Smooth muscle cell of trachea (primary cell): ENCODE measurements at places on chromosomes 5 and 9. TPM values are rescaled to one million over a fixed set of nuclear protein-coding genes. Genes with fewer than 3 reads are reported as not detected.

Gene FAM78A
- total RNA-seq: 0.29 and 0.66 TPM in 2 replicates

Gene SPATA31E1
- not detected in 2 replicates for total RNA-seq

Gene WNT8A
- total RNA-seq: not detected in 2 replicates

Gene PRDM9
- total RNA-seq: not detected in 2 replicates

Gene TERT
- total RNA-seq: not detected in 2 replicates

Gene SAPCD2
- total RNA-seq: 1.5 and 8.0 TPM in 2 replicates

Gene HCN1
- not detected in 2 replicates for total RNA-seq

Gene PAEP
- not detected in 2 replicates for total RNA-seq

Gene PPP2R2B
- total RNA-seq: 0.17 TPM in 1 of 2 replicates, not detected in the other

Gene THG1L
- total RNA-seq: 21.4 and 24.1 TPM in 2 replicates

Gene CAVIN4
- 1.2 and 1.7 TPM in 2 replicates for total RNA-seq

Gene IFNB1
- total RNA-seq: not detected in 2 replicates

Gene CDKN2B-AS1
- 4.5 and 10.9 TPM in 2 replicates for total RNA-seq

Gene ARL14EPL
- total RNA-seq: not detected in 2 replicates

Gene CRHBP
- under 0.01 and 3.5 TPM in 2 replicates for total RNA-seq

Gene RPS23
- 2,876 and 3,204 TPM in 2 replicates for total RNA-seq

Gene JMY
- 13.1 and 14.9 TPM in 2 replicates for total RNA-seq

Gene GMCL2
- under 0.01 TPM in 1 of 2 replicates, not detected in the other for total RNA-seq

Gene MAPK9
- 26.0 and 27.2 TPM in 2 replicates for total RNA-seq

Gene GOLM1
- 50.2 and 54.6 TPM in 2 replicates for total RNA-seq

Gene PCA3
- not detected in 2 replicates for total RNA-seq

Gene NDUFS4
- total RNA-seq: 69.0 and 151 TPM in 2 replicates

Gene HTR4
- total RNA-seq: not detected in 2 replicates

Gene FIBCD1
- total RNA-seq: 12.2 and 17.5 TPM in 2 replicates

Gene SPOCK1
- 36.1 and 54.9 TPM in 2 replicates for total RNA-seq

Gene ARAP3
- 4.5 and 6.8 TPM in 2 replicates for total RNA-seq

Gene PITX1
- 3.6 and 12.6 TPM in 2 replicates for total RNA-seq

Gene GGTA1
- total RNA-seq: not detected in 2 replicates

Gene ASTN2
- 8.9 and 24.8 TPM in 2 replicates for total RNA-seq

Gene DDX4
- under 0.01 TPM in 1 of 2 replicates, not detected in the other for total RNA-seq

Gene OR1Q1
- total RNA-seq: not detected in 2 replicates

Gene C5orf63
- total RNA-seq: 2.5 TPM in 2 replicates

Gene EQTN
- total RNA-seq: not detected in 2 replicates

Gene CARTPT
- not detected in 2 replicates for total RNA-seq

Gene ADCY2
- total RNA-seq: 0.15 and 0.66 TPM in 2 replicates

Gene SV2C
- not detected in 2 replicates for total RNA-seq

Gene MYMK
- total RNA-seq: not detected in 2 replicates

Gene CNTNAP3
- 0.15 and 0.50 TPM in 2 replicates for total RNA-seq

Gene CD180
- total RNA-seq: under 0.01 TPM in 1 of 2 replicates, not detected in the other

Gene KIF4B
- total RNA-seq: 0.15 and 0.17 TPM in 2 replicates

Gene PCDHB16
- 0.15 and 0.50 TPM in 2 replicates for total RNA-seq

Gene TNFSF15
- total RNA-seq: 0.44 and 0.99 TPM in 2 replicates

Gene LCN10
- not detected in 2 replicates for total RNA-seq

Gene NUTM2F
- total RNA-seq: not detected in 2 replicates

Gene C1QTNF2
- total RNA-seq: 1.2 and 3.2 TPM in 2 replicates

Gene OTP
- total RNA-seq: not detected in 2 replicates

Gene PLAC8L1
- not detected in 2 replicates for total RNA-seq

Gene ZBTB34
- 7.4 and 10.0 TPM in 2 replicates for total RNA-seq

Gene MSX2
- 1.9 and 15.9 TPM in 2 replicates for total RNA-seq

Gene C6
- total RNA-seq: not detected in 2 replicates

Gene NPR3
- total RNA-seq: 82.2 and 123 TPM in 2 replicates

Gene SLC6A3
- total RNA-seq: under 0.01 TPM in 1 of 2 replicates, not detected in the other

Gene CYLC2
- not detected in 2 replicates for total RNA-seq

Gene APBA1
- 14.7 and 21.0 TPM in 2 replicates for total RNA-seq

Gene CFAP77
- total RNA-seq: not detected in 2 replicates

Gene ATP6V0E1
- 190 and 350 TPM in 2 replicates for total RNA-seq

Gene LRRC19
- not detected in 2 replicates for total RNA-seq

Gene CDC23
- 23.8 and 25.0 TPM in 2 replicates for total RNA-seq
